D721Med (cell line): ENCODE measurements at places on chromosomes 11 and 22.

DNA sequence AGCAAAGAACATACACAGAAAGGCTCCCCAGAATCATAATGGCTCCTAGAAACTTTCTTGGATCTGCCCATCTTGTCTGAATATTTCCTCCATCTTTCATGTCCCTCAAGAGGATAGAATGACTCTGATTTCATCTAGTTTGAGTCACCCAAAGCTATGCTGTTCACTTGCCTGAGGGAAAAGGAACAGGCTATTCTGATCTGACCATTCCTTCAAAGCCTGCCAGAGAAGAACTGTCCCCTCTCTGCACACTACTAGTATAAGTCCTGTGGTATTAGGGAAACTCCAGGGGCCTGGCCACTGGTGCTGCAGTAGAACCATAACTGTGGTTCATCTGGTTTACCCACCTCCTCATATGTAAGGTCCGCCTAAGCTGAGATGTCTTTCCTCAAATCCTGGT, 2.4 kb upstream of the PATE1 start:
- DNase-seq, result no peak

DNA sequence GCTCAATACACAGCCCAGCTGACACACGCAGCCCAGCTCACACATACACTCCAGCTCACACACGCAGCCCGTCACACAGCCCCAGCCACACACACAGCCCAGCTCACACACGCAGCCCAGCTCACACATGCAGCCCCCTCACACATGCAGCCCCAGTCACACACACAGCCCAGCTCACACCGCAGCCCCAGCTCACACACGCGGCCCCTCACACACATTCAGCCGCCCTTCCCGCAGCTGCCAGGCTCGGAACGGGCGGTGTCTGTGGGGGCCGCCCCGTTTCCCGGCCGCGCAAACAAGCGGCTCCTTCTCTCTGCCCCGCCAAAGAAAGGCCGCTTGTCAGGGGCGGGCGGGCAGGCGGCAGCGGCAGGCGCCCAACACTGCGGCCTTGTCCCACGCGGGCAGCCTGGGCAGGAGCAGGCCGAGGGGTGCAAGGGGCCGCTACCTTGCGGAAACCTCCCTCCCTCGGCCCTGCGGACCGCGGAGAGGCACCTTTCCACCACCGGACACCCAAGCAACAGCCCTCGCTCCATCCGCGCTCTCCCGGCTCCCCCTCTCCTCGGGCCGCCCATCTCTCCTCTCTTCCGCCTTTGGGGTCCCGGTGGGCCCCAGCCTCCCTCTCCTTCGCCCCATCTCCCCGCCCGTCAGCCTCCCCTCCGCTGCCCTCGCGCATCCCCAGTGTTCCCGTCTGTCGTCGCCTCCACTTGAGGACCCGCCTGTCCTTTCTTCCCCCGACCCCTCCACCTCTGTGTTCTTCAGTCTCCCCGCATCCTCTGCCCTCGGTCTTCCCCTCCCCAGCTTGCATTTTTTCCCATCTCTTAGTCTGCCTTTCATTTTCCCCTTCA, 2.2 kb downstream of the PHLDB1 start:
- DNase-seq, result no peak

DNA sequence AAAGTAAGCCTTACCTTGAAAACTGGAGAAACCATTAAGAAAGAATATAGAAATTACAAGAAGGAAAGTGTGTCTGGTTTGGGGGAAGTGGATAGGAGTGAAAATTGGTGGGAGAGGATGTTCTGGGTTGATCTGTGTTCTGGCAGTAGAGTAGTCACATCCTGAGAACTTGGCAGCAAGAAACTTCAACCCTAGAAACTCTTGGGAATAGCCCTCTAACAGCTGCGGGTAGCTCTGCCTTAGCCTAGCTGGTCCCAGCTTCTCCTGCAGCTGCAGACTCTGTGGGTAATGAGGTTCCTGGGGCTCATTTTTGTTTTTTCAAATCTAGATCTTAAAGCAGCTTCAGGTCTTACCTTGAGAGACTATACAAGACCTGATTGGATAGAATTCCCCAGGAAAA, 24.2 kb upstream of the OR6X1 start:
- DNase-seq, result no peak

DNA sequence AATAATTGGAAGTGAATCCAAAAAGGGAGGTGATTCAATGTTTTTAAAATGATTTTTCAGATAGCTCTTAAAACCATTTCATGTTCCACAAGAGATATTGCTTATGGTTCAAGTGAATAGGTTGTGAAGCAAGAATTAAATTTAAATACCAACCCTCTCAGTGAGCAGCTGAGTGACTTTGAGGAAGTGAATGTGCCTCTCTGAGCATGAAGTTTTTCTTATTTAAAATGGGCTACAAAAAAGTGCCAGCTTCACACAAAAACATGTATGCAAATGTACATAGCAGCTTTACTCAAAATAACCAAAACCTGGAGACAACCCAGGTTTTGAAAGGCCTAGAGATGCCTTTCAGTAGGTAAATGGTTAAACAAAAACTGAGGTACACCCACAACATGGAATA, 35.5 kb upstream of the GAB4 start:
- DNase-seq, result no peak

DNA sequence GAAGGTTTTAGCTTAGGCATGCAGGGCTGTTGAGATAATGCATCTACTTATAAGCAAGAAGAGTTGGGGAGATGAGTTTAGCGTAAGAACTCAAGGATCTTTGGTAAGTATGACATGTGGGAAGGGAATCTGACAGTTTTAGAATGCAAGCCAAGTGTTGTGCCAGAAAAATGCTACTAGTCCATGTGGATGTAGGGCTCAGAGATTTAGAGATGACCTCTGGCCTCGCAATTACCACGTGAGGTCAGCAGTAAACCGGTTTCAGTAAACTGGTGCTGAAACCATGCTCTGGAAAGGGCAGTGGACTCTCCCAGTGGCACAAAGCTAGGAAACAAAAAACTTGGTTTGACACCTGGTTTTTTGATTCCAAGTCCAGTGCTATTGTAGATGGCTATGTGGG, 18.9 kb downstream of the MRPL16 start:
- DNase-seq, result no peak

DNA sequence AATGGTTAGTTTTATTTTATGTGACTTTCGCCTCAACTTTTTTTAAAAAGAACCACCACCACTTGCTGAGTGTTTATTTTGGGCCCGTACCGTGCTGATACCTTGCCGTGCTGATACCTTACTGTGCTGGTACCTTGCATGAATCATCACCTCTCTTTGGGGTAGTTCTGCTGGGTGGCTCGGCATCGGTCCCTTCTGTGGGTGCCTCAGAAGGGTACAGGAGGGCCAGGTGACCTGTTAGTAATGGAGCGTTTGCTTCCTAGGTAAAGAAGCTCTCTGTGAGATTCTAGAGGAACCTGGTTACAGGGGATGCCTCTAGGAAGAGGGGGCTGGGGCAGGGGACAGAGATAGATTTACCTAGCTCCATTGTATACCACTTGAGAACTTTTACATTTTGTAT, 17.1 kb downstream of the TOM1 start:
- no peak for DNase-seq
